Renal pelvis (tissue), 12 donors: ENCODE measurements at places on chromosomes 3 and 15. TPM values are rescaled to one million over a fixed set of nuclear protein-coding genes. Genes with fewer than 3 reads are reported as not detected.

DNA sequence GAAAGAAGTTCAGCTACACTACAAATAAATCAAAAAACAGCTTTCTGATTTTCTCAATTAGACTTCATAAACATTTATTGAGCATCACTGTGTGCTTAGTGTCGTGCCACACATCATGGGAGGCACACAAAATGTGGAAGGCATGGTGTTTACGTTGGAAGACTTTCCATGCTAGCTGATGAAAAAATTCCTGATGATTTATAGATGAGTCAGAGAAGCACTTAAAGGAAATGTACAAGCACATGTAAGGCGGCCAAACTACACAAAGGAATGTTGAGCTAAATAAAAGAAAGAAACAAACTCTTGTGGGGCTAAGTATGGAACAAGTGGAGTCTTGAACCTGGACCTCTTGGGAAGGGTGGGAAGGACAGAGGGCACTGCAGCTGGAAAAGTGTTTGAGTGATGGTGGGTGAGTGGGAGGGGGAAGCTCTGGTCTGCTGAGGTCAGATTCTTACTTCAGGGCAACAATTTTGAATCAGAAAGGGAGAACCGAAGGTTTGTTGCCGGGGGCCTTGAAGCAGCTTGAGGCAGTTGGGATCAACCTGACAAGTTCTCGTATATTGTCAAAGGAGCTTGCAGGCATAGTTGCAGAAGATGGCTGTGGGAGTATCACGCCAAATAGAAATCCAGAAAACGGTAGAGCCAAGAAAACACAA is 66.9 kb downstream of the FOXB1 start:
- DNase-seq = peak; percentile 52

GRCh38 chr15:65329288-65329983 is 25.0 kb downstream of the RNU5B-1 start:
- DNase-seq = no peak

DNA sequence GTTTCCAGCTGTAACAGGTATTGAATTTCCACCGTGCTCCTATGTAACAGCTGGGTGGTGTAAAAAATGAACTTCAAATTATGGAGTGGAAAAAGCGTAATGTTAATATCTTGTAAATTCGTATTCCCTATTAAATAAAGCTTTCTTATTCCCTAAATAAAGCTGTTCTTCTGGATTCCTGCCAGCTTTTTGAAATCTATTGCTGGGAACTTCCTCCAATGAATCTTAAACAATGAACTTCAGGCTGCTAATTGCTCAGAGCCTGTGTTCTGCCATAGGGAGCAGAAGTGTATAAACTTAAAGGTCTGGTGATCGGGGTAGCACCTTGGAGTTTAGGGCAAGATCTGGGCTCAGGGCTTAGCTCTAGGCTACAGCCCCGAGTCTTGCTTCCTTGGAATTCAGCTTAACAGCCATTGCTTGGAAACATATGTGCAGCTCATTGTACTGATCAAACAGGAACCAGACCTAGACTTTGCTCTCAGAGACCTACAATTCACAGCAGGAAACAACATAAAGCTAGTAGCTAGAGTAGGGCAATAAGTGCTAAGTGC is 1.4 kb downstream of the ARL14 start:
- DNase-seq = no peak

DNA sequence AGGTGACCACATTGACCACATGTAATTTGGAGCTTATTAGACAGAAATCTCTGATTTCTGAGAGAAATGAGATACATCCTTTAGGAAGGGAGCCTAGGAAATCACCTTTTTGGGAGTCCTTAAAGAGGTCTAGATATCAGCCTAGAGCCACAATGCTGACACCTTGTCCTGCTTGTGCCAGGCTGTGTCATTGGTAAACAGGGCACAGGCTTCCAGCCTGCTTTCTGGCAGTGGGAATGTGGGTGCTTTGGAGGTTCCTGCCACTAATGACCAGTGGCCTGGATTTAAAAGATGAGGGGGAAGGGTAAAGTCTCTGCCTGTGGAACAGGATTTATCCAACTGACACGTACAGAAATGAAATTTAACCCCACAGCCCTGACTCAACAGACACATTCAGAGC is 169.8 kb upstream of the KBTBD8 start:
- DNase-seq = no peak

DNA sequence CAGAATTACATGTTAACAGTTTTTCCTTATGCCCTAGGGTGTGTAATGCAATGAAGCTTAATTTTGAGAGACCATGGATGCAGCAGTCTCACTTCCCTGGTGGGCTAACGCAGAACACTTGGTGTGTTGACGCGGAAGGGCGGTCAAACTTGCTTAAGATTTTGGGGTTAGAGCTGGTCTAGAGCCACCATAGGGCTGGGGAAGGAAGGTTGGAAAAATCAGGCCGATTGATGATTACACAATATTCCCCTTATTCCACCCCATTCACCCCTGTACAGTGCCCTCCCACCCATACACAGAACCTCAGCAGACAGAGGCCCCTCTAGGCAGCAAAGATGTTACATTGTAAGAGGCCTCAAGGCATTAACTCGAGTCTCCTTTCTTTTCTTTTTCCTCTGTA is 24.3 kb downstream of the VGLL4 start:
- DNase-seq = no peak

- peak; percentile 85 for DNase-seq
Measured at GRCh38 chr3:43001094-43001553, 22.0 kb downstream of the GASK1A start.

- DNase-seq = peak; percentile 62
Measured at GRCh38 chr3:36868614-36869436, 76.0 kb downstream of the TRANK1 start.

GRCh38 chr3:112167758-112168157 is 34.7 kb upstream of the GCSAM start:
- no peak for DNase-seq

DNA sequence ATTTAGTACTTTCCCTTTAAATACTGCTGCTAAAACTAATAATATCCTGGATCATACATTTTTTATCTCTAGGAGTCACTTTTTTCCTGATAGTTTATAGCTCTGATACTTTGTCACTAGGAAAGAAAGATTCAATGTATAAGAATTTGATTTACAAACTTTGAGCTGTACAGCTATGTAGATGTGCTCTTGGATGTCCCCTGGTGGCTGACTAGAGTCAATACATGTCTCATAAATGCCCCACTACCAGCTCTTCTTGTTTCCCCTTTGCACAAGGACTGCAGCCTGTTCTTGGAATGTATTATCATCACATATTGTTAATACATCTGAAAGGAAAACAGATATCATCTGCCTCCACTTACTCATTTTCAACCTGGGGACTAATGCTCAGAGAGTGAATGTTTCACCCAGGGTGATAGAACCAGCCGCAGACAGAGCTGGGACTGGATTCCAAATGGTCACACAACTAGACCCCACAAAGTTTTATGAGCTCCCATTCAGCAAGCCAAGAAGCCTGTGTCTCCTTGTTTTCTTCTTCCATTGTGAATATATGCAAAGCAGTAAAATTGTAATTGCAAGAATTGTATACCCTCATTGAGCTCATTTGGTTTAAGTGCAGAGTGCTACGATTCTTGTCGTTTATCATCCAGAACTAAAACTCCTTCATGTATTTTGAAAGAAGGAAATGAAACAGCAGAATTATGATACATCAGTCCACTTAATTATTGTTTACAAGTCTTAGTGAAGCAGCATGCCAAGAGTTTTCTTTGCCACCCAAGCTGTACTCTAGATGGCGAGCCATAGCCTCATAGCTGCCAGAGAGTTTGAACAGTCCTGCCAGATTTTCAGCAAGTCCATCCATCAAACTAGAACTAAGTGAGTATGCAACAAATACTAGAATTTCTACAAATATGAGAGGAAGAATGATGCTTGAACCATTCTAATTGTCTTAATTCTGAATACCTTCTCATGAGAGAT is 261.6 kb upstream of the LMCD1 start:
- DNase-seq = peak; percentile 43

GRCh38 chr15:66946578-66947164 is 118.7 kb upstream of the SMAD3 start:
- DNase-seq = peak; percentile 62

GRCh38 chr3:21672303-21672702 is 78.7 kb downstream of the ZNF385D start:
- no peak for DNase-seq

DNA sequence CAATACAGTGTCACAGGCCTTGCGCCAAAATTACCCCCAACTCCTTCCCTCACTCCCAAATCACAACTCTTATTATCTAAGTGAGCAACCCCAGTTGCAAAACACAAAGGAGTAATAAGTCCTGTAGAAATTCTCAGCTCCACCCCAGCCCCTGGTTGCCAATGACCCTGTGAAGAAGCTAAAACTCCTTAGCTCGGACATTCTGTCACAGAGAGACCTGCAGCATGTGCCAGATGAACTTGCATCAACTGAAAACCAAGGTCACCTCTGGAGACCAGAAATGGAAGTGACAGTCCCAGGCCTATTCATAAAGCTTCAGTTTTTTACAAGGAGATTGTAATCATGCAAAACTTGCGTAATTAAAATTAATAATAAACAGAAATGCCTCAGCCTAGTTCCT is 55.2 kb downstream of the RBPMS2 start:
- no peak for DNase-seq

- DNase-seq = no peak
Measured at GRCh38 chr15:64185146-64185911, 22.5 kb upstream of the PPIB start.

GRCh38 chr3:50610181-50610971 is 1.2 kb downstream of the CISH start:
- DNase-seq = no peak

DNA sequence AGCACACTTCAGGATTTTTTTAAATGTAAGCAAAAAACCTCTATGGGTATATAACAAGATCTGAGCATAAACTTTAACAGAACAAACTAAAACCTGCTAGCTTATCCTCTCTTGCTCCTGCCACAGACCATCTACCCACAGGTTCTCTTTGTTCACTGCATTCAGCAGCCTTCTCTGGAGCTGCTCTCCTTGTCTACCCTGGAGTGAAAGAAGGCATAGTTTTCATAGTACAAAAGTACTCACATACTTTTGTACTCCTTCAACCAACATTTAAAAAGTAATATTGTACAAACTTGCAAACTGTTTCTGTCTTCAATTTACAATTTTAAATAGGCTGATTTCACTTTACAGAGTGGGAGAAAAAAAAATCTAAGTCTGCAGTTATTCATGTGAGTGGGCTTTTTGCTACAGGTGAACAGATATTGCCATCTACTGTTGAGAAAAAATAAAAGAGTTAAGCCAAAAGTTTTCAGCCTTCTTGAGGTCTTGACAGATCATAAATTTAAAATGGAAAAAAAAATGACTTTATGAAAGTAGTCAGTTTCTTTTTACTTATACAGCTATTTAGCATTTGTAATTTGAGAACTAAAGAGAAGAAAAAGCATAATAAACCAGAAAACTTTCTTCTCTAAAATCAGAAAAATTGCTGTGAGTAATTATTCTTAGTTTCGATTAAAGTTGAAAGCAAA is 20.4 kb downstream of the TERC start:
- DNase-seq = peak; percentile 38

GRCh38 chr3:177578488-177578887 is 381.2 kb upstream of the TBL1XR1 start:
- no peak for DNase-seq

DNA sequence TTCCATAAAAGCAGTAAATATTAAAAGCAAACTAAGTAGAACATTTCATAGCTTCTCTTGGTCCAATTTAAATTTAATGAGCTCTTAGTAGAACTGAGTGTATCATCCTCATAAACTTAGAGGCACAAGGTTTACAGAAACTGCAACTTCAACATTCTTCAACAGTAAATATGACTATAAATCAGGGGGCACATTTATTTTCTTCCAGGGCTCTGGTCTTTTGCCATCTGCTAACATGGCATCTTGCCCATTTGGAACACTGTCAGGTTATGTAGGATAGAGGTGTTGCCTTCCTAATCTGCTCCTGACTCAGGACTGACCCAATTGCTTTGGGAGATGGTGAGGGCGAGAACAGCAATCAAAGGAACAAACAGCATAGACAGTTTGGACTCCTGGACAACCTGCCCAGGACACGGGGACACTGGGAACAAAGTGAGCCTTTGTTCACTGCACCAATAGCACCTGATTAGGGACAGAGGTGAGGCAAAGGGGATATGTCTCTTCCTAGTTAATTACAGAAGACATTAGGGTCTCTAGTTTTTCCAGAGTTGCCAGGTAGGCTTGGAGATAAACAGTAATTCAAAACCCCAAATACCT is 610.2 kb upstream of the ROBO2 start:
- DNase-seq = no peak

DNA sequence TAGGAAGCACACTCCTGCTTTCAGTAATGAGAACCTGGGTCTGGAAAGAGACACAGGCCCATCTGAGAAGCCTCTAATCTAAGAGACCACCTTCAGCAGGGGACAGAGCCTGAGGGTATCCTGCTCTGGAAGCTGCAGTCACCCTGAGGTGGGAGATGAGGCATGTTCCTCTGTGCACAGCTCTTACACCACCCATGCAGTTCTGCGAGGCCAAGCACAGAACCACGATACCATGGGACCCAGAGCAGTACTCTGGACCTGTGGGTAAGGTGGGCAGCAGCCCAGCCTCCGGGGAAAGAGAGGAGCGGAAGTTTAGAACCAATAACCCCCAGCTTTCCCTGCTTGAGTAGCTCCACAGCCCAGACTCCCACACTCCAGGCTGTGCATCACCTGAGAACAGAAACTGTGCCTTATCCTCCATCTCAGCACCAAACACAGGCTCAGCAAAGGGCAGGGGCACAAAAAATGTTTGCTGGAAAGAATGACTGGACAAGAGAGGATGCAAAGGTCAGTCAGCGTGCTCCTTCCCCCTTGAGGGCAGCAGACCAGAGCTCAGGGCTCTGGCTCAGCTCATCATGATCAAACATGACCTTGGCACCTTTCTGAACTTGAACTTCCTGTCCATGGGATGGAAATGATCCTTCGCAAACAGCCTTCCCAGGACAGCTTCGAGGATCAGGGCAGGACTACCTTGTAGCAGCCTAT is 43.1 kb downstream of the RBPMS2 start:
- DNase-seq = no peak

DNA sequence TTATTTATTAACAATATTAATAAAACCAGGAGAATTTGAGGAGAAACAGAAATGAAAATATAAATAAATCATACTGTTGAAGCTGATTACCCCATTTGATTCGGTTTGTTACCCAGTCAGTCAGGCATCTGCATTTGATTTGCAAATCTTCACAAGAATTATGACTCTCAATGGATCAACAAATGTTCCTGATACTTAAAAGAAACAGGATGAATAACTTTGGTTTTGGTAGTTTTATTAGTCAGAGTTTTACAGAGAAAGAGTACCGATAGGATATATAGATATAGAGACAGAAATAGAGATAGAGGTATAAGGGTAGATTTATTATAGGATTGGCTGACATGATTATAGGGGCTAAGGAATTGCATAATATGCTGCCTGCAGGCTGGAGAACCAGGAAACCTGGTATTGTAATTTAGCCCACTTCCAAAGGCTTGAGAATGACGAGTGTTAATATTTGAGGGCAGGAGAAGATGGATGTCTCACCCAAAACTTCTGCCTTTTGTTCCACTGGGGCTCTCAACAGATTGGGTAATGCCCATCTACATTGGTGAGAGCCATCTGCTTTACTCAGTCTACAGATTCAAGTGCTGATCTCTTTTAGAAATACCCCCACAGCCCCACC is 241.6 kb upstream of the COL8A1 start:
- no peak for DNase-seq

GRCh38 chr3:45435961-45436360 is 47.6 kb downstream of the LARS2 start:
- DNase-seq = no peak

The ARF4 gene
- polyA plus RNA-seq = 233 TPM

The RPSA gene
- 1,593 TPM for polyA plus RNA-seq

The KLF15 gene
- polyA plus RNA-seq = 13.6 TPM

The RFTN1 gene
- polyA plus RNA-seq = 31.6 TPM

The TUSC2 gene
- polyA plus RNA-seq = 28.0 TPM
